ENCODE measurements at places on chromosomes 3 and 15. TPM values are rescaled to one million over a fixed set of nuclear protein-coding genes. Genes with fewer than 3 reads are reported as not detected.

DNA sequence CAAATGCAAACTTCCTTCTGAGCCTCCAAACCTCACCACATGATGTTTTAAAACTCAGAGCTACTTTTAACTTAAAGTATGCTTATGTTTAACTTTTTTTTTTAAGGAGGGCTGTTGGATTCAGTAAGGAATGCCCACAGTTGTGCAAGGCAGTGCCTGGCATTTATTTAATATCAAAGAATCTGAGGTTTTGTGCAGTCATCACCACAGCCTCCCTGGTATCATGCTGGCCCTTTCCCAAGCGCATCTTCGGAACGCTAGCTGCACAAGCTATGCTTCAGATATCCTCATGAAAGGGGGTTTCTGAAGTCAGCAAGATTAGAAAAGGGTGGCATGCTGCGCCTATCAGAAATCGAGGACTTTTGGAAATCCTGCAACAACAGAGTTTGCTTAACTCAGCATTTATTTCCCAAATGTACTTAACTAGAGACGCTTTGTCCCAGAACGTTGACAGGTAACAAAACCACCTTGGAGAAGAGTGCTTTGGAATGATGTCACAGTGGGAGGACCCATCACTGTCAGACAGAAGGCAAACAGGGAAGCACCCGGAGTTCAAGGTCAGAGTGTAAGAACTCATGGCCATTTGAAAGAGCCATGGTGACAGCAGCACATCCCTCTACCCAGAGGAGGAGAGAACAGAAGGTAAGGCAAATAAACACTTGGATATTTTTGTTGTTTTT lies 120.2 kb upstream of the IGF1R start:
- DNase-seq, result no peak

CLRN1 gene
- polyA plus RNA-seq, result not detected

- DNase-seq, result no peak
Measured at GRCh38 chr15:34109797-34110663, 8.1 kb downstream of the PGBD4 start.

DNA sequence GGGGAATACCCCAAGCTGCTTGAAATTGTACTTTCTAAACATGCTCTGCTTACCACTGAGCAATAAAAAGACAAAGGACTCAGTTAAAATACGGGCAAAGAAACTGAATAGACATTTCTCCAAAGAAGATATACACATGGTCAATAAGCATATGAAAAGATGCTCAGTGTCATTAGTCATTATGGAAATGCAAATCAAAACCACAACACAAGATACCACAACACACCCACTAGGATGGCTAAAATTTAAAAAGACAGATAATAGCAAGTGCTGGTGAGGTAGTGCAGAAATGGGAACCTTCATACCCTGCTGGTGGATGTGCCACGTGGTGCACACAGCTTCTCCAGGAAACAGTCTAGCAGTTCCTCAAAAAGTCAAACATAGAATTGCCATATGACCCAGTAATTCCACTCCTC lies 21.3 kb downstream of the LRIG1 start:
- no peak for DNase-seq

- no peak for DNase-seq
Measured at GRCh38 chr15:49573421-49573820, 47.2 kb downstream of the FAM227B start.

GRCh38 chr15:72201391-72201921 lies 3.9 kb upstream of the GRAMD2A start:
- DNase-seq, result no peak

ATP13A5 gene
- not detected for polyA plus RNA-seq

GRCh38 chr3:127692501-127693335 lies 20.0 kb downstream of the ABTB1 start:
- DNase-seq, result no peak

HRG gene
- 0.03 TPM for polyA plus RNA-seq

- DNase-seq, result no peak
Measured at GRCh38 chr3:22959593-22959992, 243.5 kb upstream of the UBE2E2 start.

GRCh38 chr3:58222161-58222724 lies 11.5 kb upstream of the DNASE1L3 start:
- peak; percentile 69 for DNase-seq

GRCh38 chr3:169173231-169173630 lies 490.3 kb downstream of the MECOM start:
- DNase-seq, result no peak

DNA sequence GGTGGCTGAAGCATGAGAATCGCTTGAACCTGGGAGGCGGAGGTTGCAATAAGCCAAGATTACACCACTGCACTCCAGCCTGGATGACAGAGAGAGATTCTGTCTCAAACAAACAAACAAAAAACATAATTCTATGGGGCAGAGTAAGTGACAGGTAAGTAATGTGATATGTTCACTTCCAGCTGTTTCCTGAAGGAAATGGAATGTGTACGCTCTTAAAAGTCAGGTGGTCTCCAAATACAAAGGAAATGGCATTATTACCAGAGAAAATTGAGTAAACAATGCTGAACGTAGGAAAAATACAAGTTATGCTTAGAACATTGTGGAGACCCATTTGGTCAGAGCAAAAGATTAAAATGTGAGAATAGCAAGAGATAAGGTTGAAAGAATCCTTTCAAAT lies 278.5 kb downstream of the SCAPER start:
- no peak for DNase-seq

- no peak for DNase-seq
Measured at GRCh38 chr15:96037584-96037983, 292.9 kb upstream of the NR2F2 start.

GOLGA6L10 gene
- 0.36 TPM for polyA plus RNA-seq

- DNase-seq, result no peak
Measured at GRCh38 chr3:9214599-9214998, 34.8 kb downstream of the SRGAP3 start.

DNA sequence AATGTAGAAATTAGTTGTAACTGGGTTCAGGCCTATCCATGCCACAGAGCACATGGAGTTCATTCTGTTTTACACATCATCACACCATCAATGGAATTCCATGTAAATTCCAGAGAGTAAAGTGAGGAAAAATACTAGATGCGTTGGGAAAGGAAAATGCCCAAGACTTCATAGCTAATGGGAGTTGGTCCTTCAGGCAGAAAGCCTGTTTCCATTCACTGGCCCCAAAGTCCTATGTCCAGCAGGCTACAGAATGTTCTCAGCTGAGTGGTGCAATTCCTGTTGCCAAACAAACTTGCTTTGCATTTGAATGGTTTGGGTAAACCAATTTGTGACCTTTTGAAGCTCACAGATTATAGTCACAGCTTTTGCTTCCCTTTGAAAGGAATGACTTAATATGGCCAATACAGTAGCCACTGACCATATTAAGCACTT lies 164.6 kb upstream of the PFN2 start:
- no peak for DNase-seq

- DNase-seq, result no peak
Measured at GRCh38 chr3:72081471-72082185, 296.7 kb upstream of the PROK2 start.

- no peak for DNase-seq
Measured at GRCh38 chr3:69675786-69676530, 63.3 kb upstream of the MITF start.

KBTBD12 gene
- polyA plus RNA-seq, result not detected

DNA sequence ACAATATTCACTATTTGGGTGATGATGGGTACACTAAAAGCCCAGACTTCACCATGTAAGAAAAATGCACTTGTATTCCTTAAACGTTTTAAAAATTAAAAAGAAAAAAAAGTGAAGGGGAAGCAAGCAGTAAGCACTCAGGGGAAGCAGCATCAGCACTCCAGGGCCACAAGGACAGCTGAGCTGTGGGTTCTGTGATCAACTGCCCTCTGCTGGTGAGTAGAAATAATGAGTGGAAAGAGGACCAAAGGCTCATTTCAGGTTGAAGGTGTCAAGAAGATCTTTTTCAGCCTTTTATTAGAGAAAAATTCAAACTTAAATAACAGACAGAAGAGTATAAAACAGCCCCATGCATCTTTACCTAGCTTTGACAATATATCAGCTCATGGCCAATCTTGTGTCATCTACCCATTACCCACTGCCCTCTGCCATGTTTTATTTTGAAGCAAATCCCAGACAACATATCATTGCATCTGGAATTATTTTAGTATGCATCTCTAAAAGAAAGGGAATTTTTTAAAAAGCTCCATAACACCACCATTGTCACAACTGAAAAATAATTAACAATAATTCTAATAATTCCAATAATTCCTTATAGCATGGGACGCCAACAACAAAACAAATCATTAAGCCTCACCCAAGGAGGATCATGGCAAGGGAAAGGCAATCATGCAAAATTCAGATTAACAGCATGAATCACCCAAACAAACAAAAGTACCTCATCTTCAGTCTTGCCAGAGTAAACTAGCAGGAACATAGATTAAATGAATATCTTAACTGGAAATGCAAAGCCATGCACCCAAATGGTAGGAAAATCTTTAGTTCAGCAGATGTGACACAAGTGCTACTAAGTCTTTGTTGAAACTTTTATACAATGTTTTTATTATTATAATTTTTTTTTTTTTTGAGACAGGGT lies 42.5 kb downstream of the TAMM41 start:
- DNase-seq, result peak; percentile 46

DNA sequence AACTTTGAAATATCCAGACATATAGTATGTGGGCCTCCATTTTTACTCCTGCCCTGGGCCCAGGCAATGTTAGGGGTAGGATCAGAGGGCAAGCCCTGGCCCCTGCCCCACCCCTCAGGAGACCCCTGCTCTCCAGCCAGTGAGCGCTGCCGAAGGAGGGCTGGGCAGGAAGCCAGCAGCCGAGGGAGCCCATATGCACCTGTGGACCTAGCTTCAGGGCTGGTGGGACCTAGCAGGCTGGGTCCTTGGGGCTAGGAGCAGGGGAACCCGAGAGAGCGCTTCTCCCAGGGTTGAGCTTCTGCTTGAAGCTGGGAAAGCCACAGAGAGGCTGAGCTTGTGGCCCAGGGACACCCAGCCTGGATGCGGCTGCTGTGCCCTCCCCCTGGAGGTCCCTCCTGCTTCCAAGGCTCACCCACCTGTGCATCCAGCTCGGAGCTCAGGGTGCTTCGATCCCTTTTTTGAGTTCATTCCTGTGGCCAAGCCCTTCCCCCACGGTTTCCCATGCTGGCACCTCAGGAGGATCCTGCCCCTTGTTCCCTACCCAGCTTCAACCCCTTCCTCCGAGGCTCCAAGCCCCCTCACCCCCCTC lies 21.0 kb upstream of the CYP11A1 start:
- DNase-seq, result no peak

- no peak for DNase-seq
Measured at GRCh38 chr3:97121386-97121785, 307.0 kb downstream of the EPHA6 start.

BTLA gene
- 0.08 TPM for polyA plus RNA-seq

CCR3 gene
- polyA plus RNA-seq, result 0.16 TPM

TXNRD3 gene
- 11.0 TPM for polyA plus RNA-seq

- no peak for DNase-seq
Measured at GRCh38 chr3:55487381-55488241, 505 bp upstream of the WNT5A start.

ZPLD1 gene
- polyA plus RNA-seq, result 2.1 TPM

SPINT1 gene
- 146 TPM for polyA plus RNA-seq

Measured in keratinocyte (primary cell).